Common myeloid progenitor, CD34-positive (primary cell): ENCODE measurements at places on chromosomes 12 and 14.

GRCh38 chr12:6180268-6181051 lies 19.7 kb upstream of the CD9 start:
- H3K27ac ChIP-seq: no peak overlapping the region
- H3K4me1 ChIP-seq: peaks cover 20% of the 10 kb centered on the region
- no peak overlapping the region for H3K4me3 ChIP-seq
- no peaks in the 10 kb centered on the region for H3K36me3 ChIP-seq
- no peak for DNase-seq

DNA sequence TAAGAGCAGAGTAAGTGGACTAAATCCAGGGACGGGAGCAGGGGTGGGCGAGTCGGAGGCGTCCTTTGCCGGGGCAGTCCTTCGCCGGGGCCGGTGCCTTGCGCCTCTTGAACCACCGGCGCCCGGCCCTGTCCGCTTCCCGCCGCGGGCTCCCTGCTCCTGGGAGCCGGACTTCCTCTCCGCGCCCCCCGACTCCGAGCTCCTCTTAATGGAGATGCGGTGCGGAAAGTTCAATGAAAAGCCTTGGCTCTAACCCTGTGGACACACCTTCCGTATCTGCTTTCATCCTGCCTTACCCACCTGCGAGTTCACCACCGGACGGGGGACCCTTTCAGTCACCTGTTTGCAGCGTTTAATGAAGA lies 412 bp downstream of the FGFR1OP2 start:
- DNase-seq: peak; percentile 11
- no peaks in the 10 kb centered on the region for H3K27me3 ChIP-seq
- H3K4me3 ChIP-seq: peak overlapping the region; percentile 96
- H3K27ac ChIP-seq: peak overlapping the region; percentile 96
- peaks cover 57% of the 10 kb centered on the region for H3K4me1 ChIP-seq
- peaks cover 2% of the 10 kb centered on the region for H3K36me3 ChIP-seq

GRCh38 chr12:81819991-81820633 lies 61.0 kb upstream of the PPFIA2 start:
- no peaks in the 10 kb centered on the region for H3K36me3 ChIP-seq
- no peaks in the 10 kb centered on the region for H3K4me1 ChIP-seq
- no peaks in the 10 kb centered on the region for H3K27me3 ChIP-seq
- no peak for DNase-seq
- no peak overlapping the region for H3K27ac ChIP-seq

- no peak for DNase-seq
- no peak overlapping the region for H3K27ac ChIP-seq
- no peaks in the 10 kb centered on the region for H3K27me3 ChIP-seq
- no peak overlapping the region for H3K4me3 ChIP-seq
Measured at GRCh38 chr12:50488801-50489200, 16.0 kb upstream of the DIP2B start.

- no peak for DNase-seq
- H3K27me3 ChIP-seq: no peaks in the 10 kb centered on the region
- H3K27ac ChIP-seq: no peak overlapping the region
- no peaks in the 10 kb centered on the region for H3K36me3 ChIP-seq
- no peak overlapping the region for H3K4me3 ChIP-seq
- no peaks in the 10 kb centered on the region for H3K4me1 ChIP-seq
Measured at GRCh38 chr12:127681151-127681754, 585.7 kb upstream of the TMEM132C start.

- H3K4me3 ChIP-seq: no peak overlapping the region
- H3K27me3 ChIP-seq: no peaks in the 10 kb centered on the region
- H3K27ac ChIP-seq: no peak overlapping the region
- H3K4me1 ChIP-seq: no peaks in the 10 kb centered on the region
- DNase-seq: no peak
Measured at GRCh38 chr12:27361372-27361771, 28.7 kb downstream of the BMAL2 start.

DNA sequence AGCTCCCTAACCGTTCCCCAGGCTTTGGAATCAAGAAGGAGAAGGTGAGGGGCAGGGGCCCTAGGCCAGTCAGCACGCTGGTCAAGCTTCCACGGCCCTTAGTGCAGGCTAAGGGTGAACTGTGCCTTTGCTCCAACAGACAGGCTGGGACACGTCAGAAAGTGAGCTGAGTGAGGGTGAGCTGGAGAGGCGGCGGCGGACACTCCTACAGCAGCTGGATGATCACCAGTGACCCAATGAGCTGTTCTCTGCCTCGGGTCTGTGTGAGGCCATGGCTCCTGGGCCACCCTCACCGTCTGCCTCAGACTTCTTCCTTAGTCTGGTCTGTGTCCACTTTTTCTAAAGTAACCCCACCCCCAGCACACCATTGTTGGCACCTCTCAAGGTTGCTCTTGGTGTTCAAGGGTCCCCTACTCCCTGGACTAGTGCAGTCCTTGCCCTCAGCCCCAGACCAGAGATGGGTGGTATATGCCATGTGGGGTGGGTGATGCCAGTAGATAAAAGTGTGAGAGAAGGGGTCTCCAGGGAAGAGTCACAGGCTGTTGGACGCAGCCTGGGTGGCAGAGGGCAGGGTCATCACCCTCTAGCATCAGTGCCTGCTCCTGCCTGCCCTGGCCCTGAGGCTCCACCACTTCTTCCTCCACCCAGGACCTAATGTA lies 20.7 kb downstream of the PRPF40B start:
- H3K4me3 ChIP-seq: no peak overlapping the region
- DNase-seq: no peak
- no peak overlapping the region for H3K27ac ChIP-seq
- peaks cover 23% of the 10 kb centered on the region for H3K4me1 ChIP-seq
- no peaks in the 10 kb centered on the region for H3K27me3 ChIP-seq
- H3K36me3 ChIP-seq: peaks cover 11% of the 10 kb centered on the region

GRCh38 chr12:97452839-97453238 lies 9.8 kb upstream of the RMST start:
- no peak overlapping the region for H3K4me3 ChIP-seq
- no peaks in the 10 kb centered on the region for H3K4me1 ChIP-seq
- no peaks in the 10 kb centered on the region for H3K36me3 ChIP-seq
- H3K27me3 ChIP-seq: no peaks in the 10 kb centered on the region
- no peak for DNase-seq

DNA sequence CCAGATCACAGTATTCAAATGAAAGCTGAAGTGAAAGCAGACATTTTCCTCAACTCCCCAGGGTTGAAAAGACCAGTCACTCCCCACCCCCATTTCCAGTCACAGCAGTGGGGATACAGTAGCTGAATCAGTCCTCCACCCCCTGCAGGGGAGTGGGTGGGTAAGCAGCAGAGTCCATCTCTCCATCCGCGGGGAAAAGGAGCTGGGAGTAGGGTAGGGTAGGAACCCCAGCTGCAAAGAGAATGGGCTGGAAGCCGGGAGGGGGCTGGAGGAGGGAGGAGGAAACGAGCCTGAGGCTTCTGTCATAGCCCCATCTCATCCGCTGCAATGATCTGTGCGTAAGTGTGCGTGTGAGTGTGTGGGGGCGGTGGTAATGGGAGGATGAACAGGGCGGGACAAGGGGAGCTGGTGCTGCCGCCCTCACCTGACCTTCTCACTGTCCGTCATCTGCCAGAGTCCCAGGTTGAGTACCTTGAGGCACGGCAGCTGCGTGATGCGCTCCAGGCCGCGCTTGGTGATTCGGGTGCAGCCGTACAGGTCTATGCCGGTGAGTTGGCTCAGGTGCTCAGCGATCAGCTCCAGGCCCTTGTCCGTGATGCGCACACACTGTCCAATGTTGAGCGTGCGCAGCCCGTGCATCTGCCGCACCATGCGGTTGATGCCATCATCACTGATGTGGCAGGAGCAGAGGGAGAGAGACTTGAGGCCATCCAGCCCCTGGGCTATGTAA lies 1.8 kb downstream of the FBXL14 start:
- peak overlapping the region; percentile 84 for H3K4me3 ChIP-seq
- no peak for DNase-seq
- H3K36me3 ChIP-seq: no peaks in the 10 kb centered on the region
- H3K4me1 ChIP-seq: peaks cover 51% of the 10 kb centered on the region
- H3K27me3 ChIP-seq: no peaks in the 10 kb centered on the region

DNA sequence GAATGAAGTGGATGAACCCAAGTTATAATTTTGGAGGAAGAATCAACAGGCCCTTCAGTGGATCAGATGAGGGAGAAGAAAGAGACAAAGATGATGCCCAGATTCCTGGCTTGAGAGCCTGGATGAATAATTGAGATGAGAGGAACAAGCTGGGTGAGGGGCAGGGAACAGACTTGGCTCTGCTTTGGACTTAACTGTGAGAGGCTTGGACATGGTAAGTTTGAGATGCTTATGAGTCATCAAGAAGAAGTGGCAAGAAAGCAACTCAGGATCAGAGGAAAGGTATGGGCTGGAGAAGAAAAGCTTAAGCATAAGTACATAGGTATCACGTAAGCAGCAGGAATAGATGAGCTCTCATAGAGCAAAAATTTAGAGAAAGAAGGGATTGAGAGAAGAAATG lies 55.3 kb downstream of the FIGNL2 start:
- no peaks in the 10 kb centered on the region for H3K27me3 ChIP-seq
- H3K4me3 ChIP-seq: no peak overlapping the region
- no peak for DNase-seq
- H3K36me3 ChIP-seq: no peaks in the 10 kb centered on the region

GRCh38 chr14:72165229-72165698 lies 233.0 kb downstream of the RGS6 start:
- H3K4me3 ChIP-seq: no peak overlapping the region
- H3K36me3 ChIP-seq: no peaks in the 10 kb centered on the region
- H3K27me3 ChIP-seq: no peaks in the 10 kb centered on the region
- peaks cover 7% of the 10 kb centered on the region for H3K4me1 ChIP-seq
- DNase-seq: no peak
- H3K27ac ChIP-seq: no peak overlapping the region

- peak overlapping the region; percentile 67 for H3K27ac ChIP-seq
- H3K4me3 ChIP-seq: no peak overlapping the region
- no peaks in the 10 kb centered on the region for H3K36me3 ChIP-seq
- DNase-seq: peak; percentile 82
- H3K4me1 ChIP-seq: peaks cover 43% of the 10 kb centered on the region
Measured at GRCh38 chr14:22448035-22448904, 140.8 kb downstream of the DAD1 start.

DNA sequence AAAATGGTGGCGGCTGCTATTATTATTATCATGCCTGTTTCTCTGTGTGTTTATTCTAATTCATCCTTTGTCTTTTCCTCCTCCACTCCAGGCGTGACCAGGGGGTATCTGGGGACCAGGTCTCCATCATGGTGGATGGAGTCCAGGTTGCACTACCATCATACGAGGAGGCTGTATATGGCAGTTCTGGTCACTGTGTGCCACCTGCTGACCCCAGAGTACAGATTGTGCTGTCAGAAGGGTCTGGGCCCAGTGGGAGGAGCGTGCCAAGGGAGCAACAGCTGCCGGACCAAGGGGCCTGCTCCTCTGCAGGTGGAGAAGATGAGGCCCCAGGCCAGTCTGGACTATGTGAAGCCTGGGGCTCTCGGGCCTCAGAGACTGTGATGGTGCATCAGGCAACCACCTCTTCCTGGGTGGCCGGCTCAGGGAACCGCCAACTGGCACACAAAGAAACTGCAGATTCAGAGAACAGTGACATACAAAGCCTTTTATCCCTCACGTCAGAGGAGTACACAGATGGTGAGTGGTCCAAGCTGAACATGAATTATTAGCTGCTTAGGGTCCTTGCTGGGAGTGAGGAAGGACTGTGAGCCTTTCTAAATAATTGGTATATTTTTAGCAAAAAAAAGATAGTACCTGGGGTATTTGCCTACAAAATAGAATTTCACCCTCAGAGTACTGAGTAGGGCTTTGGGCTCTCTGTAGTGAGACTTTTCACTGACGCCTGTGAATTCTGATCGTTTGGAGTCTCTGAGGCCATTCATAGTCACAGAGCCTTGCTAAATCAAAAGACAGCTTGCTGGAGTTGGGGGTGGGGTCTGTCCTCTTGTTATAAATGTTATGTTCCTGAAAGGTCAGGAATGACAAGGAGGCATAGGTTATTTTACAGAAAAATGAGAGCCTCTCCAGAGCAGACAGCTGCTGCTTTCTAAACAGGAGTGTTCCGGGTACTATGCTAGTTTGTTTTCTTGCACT lies 58.1 kb upstream of the SRSF5 start:
- H3K4me1 ChIP-seq: peaks cover 75% of the 10 kb centered on the region
- no peak for DNase-seq
- no peak overlapping the region for H3K27ac ChIP-seq
- H3K36me3 ChIP-seq: peaks cover 62% of the 10 kb centered on the region
- H3K4me3 ChIP-seq: no peak overlapping the region

DNA sequence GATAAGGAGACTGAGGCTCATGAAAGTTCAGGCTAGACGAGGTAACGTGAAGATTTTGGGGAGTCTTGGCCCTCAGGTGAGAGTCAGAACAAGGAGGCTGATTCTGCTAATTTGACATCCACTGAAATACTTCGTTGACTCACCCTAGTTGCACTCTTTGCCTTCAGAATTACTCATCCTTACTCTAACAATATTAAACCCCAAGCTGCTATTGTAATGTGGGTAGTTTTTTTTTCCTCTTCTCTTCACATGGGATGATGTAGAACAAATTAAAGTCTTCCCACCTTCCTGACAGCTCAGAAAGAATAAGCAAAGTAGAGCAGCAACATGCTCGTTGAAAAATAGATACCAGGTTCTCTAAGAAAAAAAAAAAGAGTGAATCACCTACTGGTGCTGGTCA lies 22.0 kb upstream of the SRRM4 start:
- DNase-seq: no peak
- H3K4me1 ChIP-seq: no peaks in the 10 kb centered on the region
- H3K27ac ChIP-seq: no peak overlapping the region
- H3K36me3 ChIP-seq: no peaks in the 10 kb centered on the region
- H3K4me3 ChIP-seq: no peak overlapping the region

GRCh38 chr14:75371297-75371696 lies 56.5 kb upstream of the JDP2 start:
- no peaks in the 10 kb centered on the region for H3K4me1 ChIP-seq
- no peaks in the 10 kb centered on the region for H3K27me3 ChIP-seq
- no peak overlapping the region for H3K4me3 ChIP-seq
- no peak for DNase-seq
- H3K36me3 ChIP-seq: no peaks in the 10 kb centered on the region
- H3K27ac ChIP-seq: no peak overlapping the region

GRCh38 chr12:14795028-14795448 lies 8.2 kb downstream of the WBP11 start:
- H3K4me3 ChIP-seq: no peak overlapping the region
- no peaks in the 10 kb centered on the region for H3K4me1 ChIP-seq
- H3K27me3 ChIP-seq: no peaks in the 10 kb centered on the region
- no peak for DNase-seq
- H3K27ac ChIP-seq: no peak overlapping the region
- H3K36me3 ChIP-seq: peaks cover 69% of the 10 kb centered on the region

DNA sequence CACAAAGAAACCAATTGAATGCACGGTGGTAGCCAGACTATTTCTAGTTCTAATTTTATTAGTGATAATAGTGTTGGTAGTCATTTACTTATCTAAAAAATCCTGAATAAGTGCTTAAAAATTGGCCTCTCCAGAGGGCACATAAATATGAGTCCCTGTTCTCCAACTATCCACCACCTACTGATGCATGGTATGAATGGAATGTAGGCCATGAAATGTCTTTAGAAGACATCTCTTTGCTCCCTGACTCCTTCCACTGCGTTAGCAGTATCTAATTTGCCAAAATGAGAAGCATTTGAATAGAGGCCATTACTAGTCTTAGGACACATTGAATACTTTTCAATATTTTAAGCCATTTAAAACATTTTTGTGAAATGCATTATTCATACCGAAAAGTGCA lies 261.7 kb downstream of the LRFN5 start:
- H3K36me3 ChIP-seq: no peaks in the 10 kb centered on the region
- no peaks in the 10 kb centered on the region for H3K27me3 ChIP-seq
- no peak overlapping the region for H3K27ac ChIP-seq
